NCI-H526 treated with DMSO at 0.1 percent for 48 hours (cell line): ENCODE measurements at places on chromosomes 6 and 20.
A peak's percentile ranks its signal among the peaks of the same experiment; 100 is the strongest.

DNA sequence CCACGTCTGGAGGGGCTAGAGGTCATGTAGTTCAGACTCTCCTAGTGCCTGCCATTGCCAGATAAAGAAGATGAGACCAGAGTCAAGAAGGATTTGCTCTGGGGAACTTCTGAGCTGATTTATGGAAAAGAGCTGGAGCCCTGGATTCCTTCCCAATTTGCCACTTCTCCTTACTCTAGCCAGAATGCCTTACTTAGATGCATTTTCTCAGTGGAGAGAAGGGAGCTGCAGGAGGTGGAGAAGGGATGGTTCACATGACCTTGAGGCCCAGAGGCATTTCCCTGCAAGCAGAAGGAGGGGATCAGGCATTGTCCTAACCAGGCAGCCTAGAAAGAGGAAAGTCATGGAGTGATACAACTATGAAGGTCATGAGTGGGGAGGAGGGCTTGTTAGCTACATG, 122.2 kb downstream of the UNC5CL start:
- DNase-seq: no peak

GRCh38 chr20:47198254-47198671, 158.2 kb downstream of the ZMYND8 start:
- no peak for DNase-seq

GRCh38 chr6:128403618-128404444, 116.6 kb downstream of the PTPRK start:
- DNase-seq: no peak

DNA sequence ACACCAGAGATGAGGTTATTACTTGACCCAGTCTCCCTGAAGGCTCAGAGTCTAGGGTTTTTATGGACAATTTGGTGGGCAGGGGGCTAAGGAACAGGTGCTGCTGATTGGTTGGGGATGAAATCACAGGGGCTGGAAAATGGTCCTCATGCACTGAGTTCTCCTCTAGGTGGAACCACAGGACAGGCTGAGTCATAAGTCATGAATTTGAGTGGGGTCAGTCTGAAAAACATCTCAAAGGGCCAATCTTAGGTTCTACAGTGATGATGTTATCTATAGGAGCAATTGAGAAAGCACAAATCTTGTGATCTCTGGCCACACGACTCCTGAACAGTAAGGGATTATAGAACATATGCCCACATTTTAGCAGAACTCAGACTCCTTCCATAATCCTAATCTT, 5.9 kb upstream of the MRS2 start:
- no peak for DNase-seq

DNA sequence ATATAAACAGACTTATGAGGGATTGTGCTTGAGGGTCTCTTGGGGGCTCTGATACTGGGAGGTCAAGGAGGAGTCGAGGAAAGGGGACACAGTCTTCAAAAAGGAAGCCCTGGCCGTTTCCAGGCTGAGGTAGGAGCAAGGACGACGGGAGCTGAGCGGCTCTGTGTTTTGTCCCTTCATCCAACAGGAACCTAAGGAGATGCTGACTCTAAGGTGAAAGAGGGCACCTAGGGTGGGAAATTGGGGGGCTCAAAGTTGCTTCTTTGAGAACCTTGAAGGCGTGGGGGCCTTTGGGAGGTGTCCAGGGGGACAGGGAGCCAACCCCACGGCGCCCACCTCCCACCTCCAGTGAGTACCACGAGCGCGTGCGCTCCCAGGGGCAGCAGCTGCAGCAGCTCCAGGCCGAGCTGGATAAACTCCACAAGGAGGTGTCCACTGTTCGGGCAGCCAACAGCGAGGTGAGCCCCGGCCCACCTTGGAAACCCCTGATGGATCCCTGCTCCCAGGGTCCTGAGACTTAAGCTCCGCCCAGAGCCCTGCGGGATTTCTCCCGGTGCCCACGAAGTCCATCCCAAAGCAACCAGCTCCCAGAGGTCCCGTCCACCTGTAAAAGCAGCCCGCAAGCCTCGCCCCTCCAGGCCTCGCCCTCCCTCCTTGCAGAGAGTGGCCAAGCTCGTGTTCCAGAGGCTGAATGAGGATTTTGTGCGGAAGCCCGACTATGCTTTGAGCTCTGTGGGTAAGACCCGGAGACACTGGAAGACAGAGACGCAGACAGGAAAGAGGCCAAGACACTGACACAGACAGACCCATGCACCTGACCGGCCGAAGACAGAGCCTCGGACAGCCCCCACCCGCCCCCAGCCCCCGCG, 2.9 kb downstream of the SPAG4 start:
- DNase-seq: no peak

- DNase-seq: peak; percentile 93
Measured at GRCh38 chr20:18566892-18567738, at the start of gene SMIM26. Gene SMIM26, plus strand, starts transcription at chr20:18567432. Its CDS starts 47 bp downstream, at chr20:18567479.

GRCh38 chr6:139231206-139231605, 60.6 kb downstream of the TXLNB start:
- DNase-seq: no peak

- DNase-seq: no peak
Measured at GRCh38 chr20:44724423-44725091, 9.4 kb downstream of the CCN5 start.
